ENCODE measurements at places on chromosomes 3 and 15. TPM values are rescaled to one million over a fixed set of nuclear protein-coding genes. Genes with fewer than 3 reads are reported as not detected.

GRCh38 chr3:177430653-177431052 is 233.4 kb upstream of the TBL1XR1 start:
- peaks cover 22% of the 10 kb centered on the region for H3K4me1 ChIP-seq
- no peak overlapping the region for H3K4me3 ChIP-seq
- DNase-seq = no peak
- H3K36me3 ChIP-seq = no peaks in the 10 kb centered on the region

DNA sequence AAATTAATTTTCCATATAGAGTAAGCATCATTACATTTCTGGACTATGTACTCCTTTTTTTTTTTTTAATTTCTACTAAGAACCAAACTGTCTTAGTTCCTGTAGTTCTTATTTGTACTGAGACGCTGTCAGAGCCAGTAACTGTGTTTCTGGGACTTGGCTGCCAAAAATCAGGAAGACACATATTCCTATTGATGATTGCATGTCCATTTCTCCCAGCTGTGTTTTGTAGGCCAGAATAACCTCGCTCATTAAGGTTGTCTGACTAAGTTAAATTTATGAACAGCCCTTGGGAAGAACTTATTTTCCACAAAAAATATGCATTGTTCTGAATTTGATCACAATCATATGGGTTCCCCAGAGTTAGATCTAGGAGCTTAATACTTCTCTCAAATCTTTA is 29.5 kb downstream of the PLSCR5 start:
- no peaks in the 10 kb centered on the region for H3K4me1 ChIP-seq
- H3K27ac ChIP-seq = no peak overlapping the region
- no peaks in the 10 kb centered on the region for H3K27me3 ChIP-seq
- no peak for DNase-seq
- no peaks in the 10 kb centered on the region for H3K36me3 ChIP-seq

The NOX5 gene
- not detected for polyA plus RNA-seq

DNA sequence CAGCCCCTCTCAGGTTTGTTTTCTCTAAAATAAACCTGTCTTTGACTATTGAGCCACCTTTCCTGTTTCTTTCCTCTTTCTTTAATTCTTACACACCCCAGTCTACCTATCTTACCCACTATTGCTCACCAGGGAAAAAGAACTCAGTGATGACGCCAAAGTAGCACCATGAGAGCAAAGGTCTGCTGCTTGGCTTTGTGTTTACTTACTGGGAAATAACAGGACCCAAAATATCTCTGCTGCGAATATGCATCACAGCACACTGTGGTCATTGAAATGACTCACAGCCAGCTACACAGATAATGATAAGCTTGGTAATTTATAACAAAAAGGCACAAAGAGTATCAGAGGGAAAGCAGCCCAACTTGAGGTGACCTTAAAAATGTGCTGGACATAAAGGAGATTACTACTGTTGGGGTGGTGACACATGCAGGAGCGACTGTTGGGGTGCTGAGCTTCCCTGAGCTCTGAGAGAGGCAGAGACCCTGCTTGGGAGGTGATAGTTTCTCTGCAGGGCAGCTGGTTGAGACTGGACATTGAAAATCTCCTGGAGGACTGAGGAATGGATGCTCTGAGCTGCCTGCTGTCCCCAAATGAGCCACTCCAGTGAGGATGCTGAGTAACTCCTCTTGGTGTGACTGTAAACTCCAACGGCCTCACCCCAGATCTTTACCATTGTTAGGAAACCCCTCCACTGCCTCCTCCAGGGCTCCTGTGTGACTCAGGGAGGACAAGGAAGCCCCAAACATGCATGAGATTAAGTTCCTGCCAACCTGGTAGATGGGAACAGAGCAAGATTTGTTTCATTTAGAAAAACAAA is 14.5 kb downstream of the EFCAB12 start:
- no peaks in the 10 kb centered on the region for H3K27me3 ChIP-seq
- no peak overlapping the region for H3K27ac ChIP-seq
- no peaks in the 10 kb centered on the region for H3K4me1 ChIP-seq

GRCh38 chr15:101724675-101725005 is 367 bp upstream of the TARS3 start:
- DNase-seq = no peak
- no peak overlapping the region for H3K4me3 ChIP-seq
- H3K27me3 ChIP-seq = no peaks in the 10 kb centered on the region
- peaks cover 16% of the 10 kb centered on the region for H3K4me1 ChIP-seq
- H3K27ac ChIP-seq = no peak overlapping the region
- H3K36me3 ChIP-seq = peaks cover 19% of the 10 kb centered on the region

Data from CD8-positive, alpha-beta memory T cell (primary cell).